ENCODE measurements at places on chromosomes 16 and 17.

DNA sequence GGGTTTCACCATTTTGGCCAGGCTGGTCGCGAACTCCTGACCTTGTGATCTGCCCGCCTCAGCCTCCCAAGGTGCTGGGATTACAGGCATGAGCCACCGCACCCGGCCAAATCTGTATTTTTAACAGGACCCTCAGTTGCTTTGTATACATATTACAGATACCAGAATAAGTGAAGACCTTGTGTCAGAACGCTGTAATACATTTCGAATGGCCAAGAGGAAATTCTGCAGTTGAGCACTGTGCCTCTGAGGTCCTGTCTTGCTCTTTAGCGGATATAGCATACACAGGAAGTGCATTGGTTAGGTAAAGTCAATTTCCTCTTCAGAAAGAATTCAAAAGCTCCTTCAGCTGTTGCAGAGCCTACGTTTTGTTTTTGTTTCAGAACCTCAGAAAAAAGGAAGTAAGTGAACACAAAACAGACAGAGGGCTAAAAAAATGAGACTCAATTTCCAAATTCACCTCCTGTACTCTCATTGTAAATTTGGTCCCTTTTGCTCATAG, 15.7 kb downstream of the CRLF3 start:
- no peak for DNase-seq

- no peak for DNase-seq
These were observed at the start of gene ZNF469 for GRCh38 chr16:88382491-88383400. Gene ZNF469 (plus strand): TSS chr16:88382959. CDS start chr16:88427471, 44,512 bp downstream.

GRCh38 chr17:68399638-68400403, 57.5 kb downstream of the WIPI1 start:
- peak; percentile 65 for DNase-seq

DNA sequence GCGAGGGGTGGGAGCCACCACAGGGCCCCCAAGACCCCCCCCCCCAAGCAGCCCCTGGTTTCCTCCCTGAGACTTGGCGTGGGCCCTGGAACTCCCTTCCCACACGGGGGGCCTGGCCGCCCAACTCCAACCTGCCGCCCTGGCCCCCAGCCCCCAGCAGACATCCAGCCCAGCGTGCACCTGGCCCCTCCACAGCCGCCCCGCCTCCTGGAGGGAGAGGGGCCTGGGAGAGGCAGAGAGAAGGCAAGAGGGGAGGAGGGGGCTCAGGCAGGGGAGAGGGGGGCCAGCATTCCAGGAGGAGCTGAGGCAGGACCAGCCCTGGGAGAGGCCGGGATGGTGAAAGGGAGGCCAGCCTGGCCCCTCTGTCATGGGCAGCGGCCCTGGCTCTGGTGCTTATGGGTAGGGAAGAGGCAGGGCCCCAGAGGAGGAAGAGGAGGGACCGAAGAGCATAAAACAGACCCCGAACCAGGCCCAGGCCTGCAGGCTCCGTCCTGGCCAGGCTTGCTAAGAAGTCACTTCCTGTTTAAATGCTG, 16.7 kb downstream of the IL34 start:
- DNase-seq = no peak

DNA sequence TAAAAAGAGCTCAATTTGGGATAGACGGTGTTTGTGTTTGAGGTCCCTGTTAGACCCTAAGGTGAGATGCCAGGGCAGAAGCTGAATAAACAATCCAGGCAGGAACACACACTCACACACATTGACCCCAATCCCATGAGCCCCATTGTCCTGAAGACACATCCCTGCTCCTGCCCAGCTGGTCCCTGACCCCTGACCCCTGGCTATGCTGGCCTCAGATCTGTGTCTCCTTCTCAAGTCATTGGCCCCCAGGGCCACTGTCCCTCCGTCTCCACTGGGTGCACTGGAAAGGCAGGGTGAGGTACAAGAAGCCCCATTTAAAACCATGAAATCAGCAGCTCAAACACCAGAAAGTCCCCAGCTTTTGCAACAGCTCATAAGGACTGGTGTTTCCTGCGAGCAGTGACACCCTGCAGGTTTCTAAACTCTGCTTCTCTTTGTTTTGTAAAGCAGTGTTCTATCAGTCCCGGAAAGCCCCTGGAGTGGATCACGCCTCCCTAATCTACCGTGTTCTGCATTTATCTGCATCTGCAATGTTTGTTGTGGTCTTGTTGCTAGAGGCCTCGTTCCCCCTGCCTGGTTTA, 18.0 kb upstream of the ASGR2 start:
- no peak for DNase-seq

GRCh38 chr16:70529051-70529777, 5.6 kb downstream of the SF3B3 start:
- peak; percentile 46 for DNase-seq

DNA sequence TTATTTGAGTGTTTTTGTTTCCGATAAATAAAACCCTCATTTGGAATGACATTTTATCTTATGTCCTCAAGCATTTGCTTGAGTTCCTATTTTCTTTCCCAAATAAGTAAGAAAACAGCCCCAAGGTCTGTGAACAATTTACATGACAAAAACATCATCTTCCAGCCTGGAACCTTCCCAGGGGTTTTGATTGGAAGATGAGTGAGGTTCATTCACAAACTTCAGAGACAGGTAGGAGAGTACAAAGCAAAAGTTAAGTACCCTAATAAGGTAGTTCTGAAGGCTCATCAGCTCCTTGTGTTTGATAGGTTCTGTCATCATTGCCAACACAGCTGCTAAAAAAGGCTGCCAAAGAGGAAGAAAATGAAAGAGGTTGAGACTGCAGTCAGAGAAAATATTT, 772.8 kb downstream of the CDH8 start:
- DNase-seq = no peak

DNA sequence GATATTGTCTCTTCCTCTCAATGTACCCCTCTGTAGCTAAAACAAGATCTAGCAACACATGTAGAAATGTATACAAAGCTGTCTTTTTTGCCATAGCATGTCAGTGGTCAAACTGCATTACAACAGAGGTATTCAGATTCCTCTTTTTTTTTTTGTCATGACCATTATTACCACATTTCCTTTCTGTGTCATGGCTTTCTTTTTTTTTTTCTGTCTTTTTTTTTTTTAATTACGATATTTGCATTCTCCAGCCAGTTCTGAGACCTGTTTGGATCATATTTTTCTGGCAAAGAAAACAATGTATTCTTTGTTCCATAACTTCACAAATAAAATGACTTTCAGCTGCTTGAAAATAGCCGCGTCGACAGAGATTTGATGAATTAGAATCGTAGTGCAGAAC, 27.4 kb upstream of the CAPNS2 start:
- no peak for DNase-seq

DNA sequence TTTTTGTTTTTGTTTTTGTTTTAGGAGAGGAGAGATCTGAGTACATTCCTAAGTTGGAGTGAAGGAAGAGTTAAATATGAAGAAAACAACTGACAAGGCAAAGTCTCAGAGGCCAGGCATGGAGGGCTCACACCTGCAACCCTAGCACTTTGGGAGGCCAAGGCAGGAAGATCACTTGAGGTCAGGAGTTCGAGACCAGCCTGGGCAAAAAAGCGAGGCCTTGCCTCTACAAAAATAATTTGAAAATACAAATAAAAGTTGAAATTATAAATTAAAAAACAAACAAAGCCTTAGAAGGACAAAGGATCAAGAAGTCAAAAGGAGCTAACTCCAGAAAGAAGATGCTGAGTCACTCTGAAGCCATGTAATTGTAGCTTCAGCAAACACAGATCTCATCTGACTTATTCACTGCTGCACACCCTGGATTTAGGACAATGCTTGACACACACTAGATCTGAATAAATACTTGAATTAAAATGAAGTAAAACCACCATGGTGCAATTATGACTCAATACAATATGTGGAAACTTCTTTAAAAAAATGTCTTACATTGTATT, 9.1 kb downstream of the CEP20 start:
- DNase-seq = peak; percentile 86

DNA sequence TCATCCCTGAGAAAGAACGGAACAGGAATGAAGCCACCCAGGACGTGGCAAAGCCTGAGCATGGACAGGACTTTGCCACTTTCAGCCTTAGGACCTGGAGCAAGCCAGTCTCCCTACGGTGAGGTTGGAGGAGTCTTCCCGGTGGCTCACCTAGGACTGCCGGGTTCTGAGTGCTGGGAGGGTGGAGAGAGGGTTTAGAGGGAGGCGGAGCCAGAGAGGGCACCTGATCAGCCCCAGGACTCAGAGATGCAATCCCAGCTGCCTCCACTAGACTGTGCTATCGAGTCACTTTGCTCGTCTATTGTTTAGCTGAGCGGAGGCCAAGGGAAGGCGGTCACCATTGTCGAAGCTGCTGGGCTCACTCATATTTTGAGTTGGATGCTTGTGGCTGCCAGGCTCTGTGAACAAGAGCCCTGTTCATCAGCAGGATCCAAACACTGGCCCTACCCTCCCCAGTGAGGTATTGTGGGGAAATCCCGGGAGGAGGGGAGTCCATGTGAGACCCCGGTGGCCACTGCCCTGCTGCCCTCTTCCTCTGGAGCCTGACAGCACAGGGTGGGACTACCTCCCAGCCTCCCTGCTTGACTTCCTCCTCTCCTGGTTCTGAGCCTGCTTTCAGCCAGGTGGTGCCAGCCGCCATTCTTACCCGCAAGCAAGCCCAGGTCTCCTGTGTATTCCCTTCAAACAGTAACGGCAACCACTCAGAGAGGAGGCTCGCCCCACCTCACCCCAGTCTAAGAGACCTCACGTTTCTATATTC, 7.0 kb downstream of the KRT14 start:
- peak; percentile 18 for DNase-seq

DNA sequence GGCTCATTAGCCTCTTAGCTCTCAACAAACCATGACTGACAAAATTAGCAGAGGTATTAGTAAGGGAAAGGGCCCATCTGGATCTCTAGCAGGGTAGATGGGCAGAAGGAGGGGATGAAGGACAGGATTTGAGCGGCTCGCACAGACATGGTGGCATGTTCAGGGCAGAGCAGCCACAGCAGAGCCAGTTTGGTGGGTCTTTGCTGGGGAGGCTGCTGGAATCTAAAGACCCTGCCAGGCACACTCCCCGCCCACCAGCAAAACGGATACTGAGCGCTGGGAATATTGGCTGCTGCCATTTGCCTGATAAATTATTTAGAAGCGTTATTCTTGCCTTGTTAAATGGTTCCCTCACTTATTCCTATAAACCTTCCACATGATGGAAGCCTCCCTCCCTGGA, 20.7 kb upstream of the NAT9 start:
- DNase-seq = no peak

DNA sequence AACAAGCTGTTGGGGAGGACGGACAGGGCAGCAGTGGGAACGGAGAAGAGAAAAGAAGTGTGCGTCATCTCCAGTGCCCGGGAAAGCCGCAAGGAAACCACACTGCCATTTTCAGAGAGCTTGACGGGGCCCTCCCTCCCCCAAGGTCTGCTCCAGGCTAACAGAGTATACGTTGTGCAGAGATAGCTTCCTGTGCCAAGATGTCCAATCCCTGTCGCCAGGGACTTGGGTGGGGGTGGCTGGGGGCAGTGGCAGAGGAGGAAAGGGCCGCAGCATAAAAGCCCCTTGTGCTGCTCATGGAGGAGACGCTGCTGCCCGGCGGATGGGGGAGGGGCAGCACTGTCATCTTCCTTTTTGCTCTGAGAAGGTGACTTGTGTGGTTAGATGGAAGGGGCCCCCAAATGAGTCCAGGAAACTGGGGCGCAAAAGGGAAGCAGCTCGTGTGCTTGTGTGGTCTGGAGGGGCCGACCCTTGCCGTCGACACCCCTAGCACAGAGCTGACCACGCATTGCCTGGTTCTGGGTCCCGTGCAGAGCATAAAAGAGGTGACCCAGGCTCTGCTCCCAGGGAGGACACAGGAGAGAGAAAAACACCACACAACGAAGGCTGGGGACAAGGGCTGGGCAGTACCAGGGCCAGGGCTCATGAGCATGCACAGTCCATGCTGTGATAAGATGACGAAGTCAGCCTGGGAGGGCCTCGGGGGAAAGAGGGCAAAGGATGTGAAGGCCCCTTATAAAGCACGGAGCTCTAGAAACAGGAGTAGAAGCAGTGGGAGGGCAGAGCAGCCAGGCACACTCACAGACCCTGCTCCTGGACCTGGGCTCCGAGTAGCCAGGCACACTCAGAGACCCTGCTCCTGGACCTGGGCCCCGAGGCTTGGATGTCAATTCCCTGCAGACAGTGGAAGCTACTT, 372.7 kb downstream of the SLC39A11 start:
- no peak for DNase-seq

DNA sequence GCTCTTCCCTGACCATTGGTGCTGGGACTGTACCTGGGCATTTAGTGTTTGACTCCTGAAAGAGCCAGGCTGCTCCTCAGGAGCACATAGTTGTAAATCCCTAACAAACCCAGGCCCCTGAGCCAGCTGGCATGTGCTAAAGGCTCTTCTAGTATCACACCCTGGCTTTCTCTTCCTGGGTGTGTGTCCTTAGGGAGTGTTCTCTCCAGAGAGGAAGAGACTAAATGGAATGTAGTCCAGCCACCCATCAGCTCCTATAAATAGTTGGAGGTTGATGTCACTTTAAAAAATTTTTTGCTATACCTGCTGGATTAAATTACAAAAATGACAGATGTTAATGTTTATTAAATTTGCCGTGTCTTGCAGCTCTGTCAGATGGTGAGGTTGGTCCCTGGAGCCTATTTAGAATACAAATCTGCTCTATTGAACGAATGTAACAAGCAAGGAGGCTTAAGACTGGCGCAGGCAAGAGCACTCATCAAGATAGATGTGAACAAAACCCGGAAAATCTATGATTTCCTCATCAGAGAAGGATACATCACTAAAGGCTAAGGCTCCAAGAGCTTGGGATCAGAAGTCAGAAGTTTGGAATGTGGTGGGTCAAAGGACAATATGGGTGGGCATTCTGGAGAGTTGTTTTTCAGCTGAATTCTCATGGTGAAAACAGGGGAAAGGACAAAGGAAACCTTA, 13.1 kb upstream of the DUSP14 start:
- DNase-seq = no peak

DNA sequence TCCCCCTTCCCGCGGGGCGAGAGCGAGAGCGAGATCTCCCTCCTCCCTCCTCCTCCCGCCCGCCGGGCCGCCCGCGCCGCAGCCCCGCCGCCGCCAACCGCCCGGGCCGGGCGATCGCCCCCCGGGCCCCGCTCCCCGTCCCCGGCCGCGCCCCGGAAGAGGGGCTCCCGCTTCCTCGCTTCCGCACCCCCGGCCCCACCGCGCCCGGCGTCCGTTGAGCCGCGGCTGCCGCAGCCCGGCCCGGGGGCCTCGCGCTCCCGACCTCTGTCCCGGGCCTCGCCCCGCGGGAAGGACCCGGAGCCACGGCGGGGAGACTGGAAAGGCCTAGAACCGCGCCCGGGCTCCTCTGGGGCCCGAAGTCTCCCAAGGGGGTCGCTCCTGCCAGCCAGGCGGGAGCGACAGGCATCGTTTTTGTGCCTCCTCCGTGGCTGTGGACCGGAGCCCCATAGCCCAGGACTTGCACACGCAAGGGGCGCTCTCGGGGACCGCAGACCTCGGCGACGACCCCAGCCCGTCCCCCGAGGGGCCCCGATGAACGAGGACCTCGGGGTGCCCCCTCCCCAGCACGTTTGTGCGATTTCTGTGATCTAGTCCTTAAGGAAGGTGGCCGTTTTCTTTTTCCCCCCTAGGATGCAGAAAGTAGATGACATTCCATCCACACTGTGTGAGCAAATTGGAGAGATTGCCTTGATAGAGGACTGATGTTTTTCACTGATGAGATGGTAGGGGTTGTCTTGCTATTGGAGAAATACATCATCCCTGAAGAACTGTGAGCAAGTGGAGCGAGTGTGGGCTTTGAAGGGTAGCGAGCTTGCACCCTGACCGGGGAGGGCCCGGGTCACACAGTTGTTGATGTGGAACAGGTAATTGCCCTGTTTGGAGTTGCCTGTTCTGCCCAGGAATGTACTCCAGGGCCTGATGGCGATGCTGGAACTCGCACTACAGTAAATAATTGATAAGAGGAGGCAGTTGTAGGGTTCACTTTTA, 611 bp downstream of the BANP start:
- DNase-seq = no peak

GRCh38 chr16:31452631-31453106, 6.6 kb upstream of the ARMC5 start:
- peak; percentile 83 for DNase-seq

Measured in AG09319 (cell line).